ENCODE measurements at places on chromosomes 13 and 19.

- DNase-seq, result no peak
These were observed 5.8 kb downstream of the ZNF175 start for GRCh38 chr19:51576850-51577249.

DNA sequence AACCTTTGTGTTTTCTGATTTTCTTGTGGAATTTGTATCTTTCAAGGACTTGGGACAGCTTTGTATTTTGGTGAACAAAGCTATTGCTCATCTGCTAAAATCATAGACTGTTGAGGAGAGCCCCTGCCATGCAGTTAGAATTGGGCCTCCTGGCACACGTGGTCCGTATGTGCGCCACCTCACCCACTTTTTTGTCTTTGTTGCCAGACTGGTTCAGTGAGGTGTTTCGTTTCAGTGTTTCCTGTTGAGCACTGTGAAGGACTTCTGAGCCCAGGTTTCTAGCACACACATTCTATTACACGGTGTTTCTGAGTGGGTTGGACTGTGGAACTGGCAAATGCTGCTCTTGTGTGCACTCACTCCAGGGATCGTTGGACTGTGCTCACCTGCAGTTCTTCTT is 37.6 kb upstream of the RNF113B start:
- DNase-seq, result no peak

DNA sequence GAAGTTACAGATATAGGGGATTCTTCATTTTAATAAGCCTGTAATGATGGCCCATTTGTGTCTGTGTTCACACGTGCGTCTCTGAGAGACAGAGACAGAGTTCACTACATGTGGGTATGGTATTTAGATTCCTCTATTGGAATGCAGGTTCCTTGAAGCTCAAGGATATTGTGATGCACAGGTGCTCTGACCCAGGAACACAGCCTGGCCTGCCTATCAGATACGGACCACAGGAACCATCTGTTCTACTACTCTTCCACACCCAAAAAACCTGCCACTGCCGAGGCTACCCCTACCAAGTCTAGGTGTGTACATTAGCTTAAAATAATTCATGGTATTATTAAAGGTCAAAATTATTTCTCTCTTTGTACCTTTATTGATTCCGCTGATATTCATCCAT is 289.2 kb downstream of the ATP8A2 start:
- DNase-seq, result no peak

DNA sequence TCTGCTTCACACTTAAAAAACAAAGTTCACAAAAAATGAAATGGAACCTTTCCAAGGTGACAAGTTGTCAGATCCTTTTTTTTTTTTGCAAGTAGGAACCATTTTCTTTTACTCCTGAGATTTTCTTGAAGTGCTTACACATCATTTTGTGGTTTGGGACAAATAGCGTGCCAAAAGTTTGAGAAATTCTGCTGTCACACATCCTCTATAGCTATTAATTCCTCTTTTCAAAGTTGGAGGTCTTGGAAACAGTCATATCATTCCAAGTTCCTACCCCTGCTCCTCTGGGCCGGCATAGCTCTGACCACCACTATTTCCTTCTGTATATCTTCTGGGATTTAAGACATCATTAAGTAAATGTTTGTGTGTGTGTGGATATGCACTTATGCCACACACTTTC is 421.6 kb upstream of the SLC10A2 start:
- DNase-seq, result no peak

DNA sequence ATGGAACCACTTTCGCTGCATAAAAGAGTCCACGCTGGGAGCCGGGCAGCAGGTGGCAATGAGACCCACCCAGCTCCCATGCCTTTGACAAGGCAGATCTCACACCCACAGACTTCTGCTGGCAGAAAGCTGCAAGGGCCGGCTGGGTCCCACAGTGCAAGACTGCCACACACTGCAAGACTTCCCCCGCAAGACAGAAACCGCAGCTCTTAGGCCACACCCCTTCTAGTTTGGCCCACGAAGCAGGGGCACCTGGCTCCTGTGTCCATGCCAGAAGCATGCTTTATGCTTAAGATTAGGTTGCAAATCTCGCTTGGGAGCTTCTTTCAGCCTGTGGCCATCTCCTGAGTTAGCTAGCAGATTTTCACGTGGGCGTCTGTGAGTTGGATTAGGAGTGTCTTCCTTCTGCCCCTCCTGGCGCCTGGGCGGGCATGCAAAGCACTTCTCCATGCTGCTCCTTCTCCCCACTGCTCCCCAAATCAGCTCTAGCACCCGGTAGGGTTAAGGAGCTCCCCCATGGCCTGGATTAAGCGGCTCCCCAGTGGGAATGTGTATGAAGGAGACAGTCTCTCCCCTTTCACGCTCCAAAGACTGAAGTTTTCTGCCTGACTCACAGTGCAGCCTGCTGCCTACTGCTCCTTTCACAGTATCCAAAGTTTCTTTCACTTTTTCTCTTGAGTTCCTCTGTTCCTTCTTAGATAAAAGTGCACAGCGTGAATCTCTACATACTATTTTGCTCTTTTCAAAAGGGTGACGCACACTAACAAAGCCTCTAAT is 17.7 kb downstream of the GPC6 start:
- DNase-seq, result peak; percentile 48

DNA sequence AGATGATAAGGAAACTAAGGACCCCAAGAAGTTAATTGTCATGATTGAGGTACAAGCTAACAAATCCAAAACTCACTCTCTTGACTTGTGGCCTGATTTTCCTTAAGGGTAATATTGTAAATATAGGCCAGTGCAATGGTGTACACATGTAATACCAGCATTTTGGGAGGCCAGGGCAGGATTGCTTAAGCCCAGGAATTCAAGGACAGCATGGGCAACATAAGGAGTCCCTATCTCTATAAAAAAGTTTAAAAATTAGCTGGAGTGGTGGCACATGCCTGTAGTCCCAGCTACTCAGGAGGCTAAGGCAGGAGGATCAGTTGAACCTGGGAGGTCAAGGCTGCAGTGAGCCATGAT is 28.7 kb upstream of the GARRE1 start:
- no peak for DNase-seq

DNA sequence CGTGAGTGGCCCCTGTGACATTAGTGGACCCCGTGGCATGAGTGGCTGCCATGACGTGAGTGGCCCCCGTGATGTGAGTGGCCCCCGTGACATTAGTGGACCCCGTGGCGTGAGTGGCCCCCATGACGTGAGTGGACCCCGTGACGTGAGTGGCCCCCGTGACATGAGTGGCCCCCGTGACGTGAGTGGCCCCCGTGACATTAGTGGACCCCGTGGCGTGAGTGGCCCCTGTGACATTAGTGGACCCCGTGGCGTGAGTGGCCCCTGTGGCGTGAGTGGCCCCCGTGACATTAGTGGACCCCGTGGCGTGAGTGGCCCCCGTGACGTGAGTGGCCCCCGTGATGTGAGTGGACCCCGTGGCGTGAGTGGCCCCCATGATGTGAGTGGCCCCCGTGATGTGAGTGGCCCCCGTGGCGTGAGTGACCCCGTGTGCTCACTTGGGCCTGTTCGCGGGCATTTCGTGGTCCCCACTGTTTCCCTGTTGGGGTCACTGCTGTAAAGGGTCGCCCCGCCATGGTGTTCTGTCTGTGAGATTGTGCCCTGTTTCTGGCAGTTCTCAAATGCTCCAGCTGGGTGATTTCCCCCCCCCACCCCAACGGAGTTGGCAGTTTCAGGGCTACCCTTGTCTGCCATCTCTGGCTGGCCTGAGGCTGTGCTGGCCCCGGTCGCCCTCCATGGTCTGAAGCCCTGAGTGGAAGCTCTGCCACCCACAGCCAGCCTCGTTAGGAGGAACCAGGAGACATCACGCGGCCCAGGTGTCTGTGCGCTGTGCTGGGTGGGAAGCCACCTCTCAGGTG is 64.2 kb downstream of the MCF2L start:
- DNase-seq, result no peak

DNA sequence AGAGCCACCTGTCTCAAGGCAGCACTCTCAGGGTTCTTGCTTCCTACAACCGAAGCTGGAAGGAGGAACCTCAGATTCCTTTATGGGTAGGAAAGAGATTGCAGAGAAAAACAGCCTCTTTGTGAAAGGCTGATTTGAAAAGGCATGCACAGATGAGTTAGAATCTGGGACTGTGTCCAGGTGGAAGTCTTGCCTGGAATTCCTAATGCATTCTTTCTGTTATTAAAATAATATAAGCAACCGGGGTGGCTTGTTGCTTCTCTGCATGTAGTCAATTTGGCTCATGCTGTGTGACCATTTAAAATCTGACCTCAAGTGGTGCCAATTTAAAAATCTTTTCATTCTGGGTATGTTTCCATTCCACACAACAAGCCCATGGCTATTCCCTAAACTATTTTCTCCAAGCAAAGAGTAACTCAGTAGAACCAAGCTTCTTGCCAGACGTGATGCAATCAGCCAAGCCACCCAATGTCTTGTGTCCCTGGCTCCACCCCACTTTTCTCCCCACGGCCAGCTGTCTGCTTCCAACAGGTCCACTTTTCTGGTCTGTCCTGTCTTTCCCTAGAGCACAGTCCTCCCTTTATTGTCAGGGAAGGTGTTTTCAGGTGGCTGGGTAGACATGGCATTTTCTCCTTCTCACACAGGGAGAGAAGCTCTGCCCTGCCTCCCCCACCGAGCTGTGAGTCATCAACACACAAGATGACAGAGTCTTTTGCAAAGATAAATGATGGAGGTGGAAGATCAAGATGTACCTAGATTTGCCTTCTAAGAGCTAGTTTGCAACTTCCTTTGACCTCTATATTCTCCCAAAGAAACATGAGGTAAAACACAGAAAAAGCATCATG is 394.3 kb downstream of the FOXO1 start:
- no peak for DNase-seq

- no peak for DNase-seq
These were observed 2.9 kb downstream of the RASIP1 start for GRCh38 chr19:48737360-48737998.

- no peak for DNase-seq
These were observed 16.9 kb upstream of the GTF2F2 start for GRCh38 chr13:45103449-45103848.

GRCh38 chr13:98475522-98475921 is 101.4 kb downstream of the STK24 start:
- no peak for DNase-seq

DNA sequence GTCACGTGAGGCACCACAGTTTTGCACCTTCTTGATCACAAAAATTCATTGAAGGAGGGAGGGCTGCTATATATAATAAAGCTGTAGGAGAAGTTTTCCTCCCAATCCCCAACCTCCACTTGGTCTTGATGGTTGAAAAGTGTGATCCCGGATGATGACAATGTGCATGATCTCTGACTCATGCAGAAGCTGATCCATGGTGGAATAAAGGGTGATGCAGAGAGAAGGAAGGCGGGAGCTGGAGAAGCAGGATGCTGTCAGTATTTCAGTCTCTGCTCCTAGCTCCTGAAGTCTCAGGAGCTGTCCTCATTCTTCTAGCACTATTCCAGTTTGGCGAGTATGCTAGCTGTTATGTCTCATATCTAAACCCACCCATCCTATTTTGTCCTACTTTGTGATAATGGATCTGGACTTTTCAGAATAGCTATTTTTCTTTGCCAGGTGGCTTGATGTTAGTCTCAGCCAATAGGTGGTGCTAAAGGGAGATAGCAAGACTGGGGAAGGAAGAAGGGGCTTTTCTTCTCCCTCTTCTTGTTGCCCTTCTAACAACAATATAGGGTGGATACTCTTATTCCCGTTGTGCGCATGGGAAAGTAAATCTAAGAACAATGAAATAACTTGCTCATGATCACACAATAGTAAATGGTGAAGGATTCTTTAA is 65.6 kb upstream of the HTR2A start:
- no peak for DNase-seq

- no peak for DNase-seq
These were observed 46.6 kb upstream of the GPR183 start for GRCh38 chr13:99353836-99354235.

GRCh38 chr13:113545455-113545930 is 39.1 kb upstream of the TFDP1 start:
- peak; percentile 53 for DNase-seq
